ENCODE measurements at places on chromosomes 1 and 21.

- no peak for DNase-seq
These were observed 586.3 kb downstream of the PLA2G4A start for GRCh38 chr1:187415065-187415464.

DNA sequence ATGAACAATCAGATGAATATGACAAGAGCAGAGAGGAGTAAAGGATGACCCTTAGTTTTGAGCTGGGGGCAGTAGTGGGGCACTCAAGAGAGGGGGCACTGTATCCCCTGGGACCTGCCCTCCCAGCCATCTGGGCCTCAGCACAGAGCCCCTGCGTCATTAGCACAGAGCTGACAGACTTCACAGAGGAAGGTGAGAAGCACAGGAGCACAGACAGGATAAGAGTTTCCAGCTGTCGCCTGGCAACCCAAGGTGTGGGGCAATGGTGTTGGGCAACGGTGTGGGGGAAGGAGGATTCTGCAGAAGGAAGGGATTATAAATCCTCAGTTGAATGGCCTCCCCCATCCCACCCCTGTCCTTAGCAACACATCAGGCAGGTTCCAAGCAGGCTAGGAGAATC lies 30.2 kb downstream of the RAB3B start:
- no peak for DNase-seq

DNA sequence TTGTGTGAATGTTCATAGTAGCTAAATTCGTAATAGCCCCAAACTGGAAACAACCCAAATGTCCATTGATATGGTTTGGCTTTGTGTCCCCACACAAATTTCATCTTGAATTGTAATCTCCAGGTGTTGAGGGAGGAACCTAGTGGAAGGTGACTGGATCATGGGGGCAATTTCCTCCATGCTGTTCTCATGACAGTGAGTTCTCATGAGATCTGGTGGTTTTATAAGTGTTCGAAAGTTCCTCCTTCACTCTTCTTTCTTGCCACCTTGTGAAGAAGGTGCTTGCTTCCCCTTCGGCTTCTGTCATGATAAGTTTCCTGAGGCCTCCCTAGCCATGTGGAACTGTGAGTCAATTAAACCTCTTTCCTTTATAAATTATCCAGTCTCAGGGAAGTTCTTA lies 11.3 kb downstream of the UBE2G2 start:
- DNase-seq, result no peak

- no peak for DNase-seq
These were observed 61.1 kb downstream of the FYB2 start for GRCh38 chr1:56758135-56758534.

DNA sequence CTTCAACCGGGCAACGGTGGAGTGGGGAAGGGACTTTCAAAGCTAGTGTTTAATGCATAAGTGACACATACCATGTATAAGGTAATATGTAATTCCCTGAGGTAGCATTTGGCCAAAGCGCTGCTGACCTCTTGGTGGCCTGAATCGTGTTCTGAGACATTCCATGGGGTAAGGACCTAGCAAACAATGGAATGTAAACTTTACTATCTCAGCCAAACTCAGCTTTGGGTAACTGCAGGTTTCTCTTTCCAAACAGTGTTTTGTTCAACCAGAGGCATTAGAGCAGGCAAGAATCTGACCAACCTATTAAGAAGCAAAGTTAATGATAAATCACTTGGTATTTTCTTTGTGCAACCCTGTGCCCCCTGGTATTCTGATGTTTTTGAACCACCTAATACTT lies 22.0 kb downstream of the TGFB2 start:
- DNase-seq, result no peak

GRCh38 chr1:100868364-100868995 lies 26.2 kb downstream of the EXTL2 start:
- no peak for DNase-seq

DNA sequence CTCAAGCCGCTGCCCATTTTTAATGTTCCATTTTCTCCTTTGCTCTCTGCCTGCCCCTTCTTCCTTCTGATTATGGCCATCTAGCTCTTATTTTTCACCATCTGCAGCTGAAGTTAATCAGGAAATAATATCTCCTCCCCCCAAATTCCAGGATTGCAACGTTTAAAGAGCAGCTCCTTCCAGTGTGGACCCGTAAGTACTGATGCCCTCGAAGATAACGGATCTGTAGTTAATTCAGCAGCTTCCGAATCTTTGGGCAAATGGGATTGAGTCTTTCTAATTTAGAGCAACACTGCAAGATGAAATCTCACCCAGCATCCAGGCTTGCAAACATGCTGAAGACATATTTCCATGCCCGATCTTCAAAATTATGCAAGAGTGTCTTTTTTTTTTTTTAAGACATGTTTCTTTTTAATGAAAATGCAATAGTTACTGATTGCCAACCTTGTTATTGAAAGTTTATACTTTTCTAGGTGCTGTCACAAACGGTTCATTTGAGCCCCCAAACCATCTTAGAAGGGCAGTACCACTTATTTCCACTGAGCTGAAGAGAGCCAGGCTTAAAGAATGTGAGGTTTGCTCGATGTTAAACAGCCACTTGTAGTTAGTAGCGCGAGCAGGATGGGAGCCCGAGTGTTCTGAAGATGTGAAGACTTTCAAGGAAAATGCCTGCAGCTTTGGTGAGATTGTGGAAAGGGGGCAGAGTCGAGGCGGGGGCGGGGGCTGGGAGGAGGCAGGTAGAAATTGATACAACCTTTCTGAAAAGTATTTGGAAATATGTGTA lies 10.9 kb upstream of the RCAN3 start:
- DNase-seq, result no peak

DNA sequence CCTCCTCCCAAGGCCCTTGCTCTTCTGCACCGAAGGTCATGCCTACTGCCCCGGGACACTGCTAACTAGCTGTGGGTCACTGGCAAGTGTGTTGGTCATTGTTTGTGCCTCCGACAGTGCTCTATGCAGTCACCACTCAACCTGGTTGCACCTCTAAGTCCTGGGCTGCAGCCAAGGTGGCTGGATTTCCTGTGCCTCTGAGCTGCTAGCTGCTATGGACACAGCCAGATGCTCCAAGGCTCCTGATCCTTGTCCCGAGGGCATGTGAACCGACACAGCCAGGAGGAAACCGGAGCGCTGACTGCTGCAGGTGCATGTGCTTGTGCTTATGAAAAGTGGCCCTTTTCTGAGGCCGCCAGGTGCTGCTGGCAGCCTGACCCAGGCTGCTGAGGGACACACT lies 14.7 kb upstream of the SPOCD1 start:
- no peak for DNase-seq

DNA sequence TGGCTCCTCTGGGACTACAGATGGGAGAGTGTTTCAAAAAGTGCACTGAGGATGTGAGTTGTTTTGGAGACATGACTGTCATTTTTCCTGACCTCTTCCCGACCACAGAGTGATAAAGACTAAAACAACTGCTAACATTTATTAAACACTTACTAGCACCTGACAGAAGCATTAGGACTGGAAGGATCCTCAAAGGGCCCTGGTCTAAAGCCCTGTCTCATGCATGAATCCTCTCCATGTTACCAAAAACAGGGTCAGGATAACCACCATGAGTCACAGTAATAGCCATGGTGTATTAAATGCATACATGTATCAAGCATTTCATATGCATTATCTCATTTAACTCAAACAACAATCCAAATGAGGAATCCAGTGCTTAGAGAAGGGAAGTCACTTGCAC lies 11.5 kb downstream of the CYB5RL start:
- no peak for DNase-seq

- DNase-seq, result no peak
These were observed 134.4 kb downstream of the ZNF281 start for GRCh38 chr1:200275415-200275814.

GRCh38 chr1:54812801-54813484 lies 11.8 kb upstream of the TTC22 start:
- DNase-seq, result no peak

All from GM12891 (cell line).